GM12864 (cell line): ENCODE measurements at places on chromosomes 1 and 21.
A peak's percentile ranks its signal among the peaks of the same experiment; 100 is the strongest.

GRCh38 chr21:32364796-32365195 lies 28.0 kb downstream of the URB1 start:
- no peak for DNase-seq

DNA sequence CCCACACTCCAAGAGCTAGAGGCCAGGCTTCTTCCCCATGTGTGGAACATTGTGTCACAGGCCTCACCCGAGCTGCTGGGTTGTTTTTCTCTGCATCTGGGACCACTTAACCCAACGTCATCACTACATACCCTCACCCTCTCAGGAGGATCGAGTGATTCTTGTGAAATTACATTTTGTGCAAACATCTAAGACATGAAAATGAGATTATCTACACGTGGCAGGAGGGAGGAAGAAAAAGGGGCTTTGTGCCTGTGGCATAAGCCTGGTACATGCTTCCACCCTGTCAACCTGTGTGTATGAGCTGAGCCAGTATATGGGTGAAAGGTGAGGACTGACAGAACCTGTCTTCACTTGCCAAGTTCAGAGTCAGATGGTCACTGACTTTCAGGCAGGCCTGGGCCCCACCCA lies 1.6 kb downstream of the CPT2 start:
- DNase-seq = no peak

- no peak for DNase-seq
Measured at GRCh38 chr1:208160259-208160819, 83.8 kb downstream of the PLXNA2 start.

DNA sequence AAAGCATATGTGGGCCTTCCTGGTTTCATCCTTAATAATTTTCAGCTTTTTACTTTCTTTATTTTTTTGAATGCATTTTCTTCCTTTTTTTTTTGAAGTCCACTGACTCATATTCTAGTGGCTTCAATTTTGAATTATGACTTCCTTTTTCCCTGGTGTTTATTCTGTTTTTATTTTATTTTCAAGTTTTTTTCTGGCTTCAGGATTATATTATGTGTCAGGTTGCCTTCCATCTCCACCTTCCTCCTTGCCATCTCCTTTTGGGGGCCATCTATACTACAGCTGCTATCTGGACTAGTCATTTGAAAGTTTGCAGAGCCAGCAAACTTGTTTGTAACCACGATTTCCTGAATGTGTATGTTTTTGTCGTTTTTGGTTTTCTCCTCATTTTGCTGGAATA lies 117.6 kb downstream of the LEPR start:
- DNase-seq = no peak

GRCh38 chr1:82321794-82322193 lies 521.1 kb downstream of the ADGRL2 start:
- DNase-seq = no peak

- no peak for DNase-seq
Measured at GRCh38 chr1:44619261-44619900, 54.9 kb downstream of the TMEM53 start.

DNA sequence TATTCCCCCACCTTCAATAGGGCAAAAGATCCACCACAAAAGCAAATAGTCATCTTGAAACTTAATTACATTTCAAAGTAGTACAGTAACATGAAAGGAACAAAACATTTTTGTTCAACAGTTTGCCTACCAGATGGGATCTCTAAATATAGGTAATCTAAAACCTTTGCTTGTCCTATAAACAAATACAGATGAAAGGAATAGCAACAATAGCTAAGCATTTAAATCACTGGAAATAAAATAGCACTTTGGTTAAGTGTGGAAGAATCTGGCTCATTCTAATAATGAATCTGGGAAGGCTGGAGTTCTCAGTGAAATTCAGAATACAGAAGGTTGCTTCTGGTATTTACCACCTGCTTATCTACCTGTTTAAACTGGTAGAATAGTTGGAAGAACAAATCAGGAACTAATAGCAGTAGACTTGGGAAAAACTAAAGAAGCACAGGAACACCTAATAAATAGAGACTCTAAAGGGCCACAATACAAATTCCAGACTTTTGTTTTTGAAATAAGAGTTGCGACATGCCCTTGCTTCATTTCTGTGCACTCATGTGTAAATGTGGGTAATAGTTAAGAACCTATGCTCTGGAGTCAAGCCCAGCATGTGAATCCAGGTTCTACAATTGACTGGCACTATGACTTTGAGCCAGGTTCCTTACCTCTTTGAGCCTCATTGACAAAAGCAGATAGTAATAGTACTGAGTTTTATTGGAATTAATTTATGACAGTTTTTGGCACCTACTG lies 2.3 kb upstream of the LYPLAL1 start:
- DNase-seq = no peak

DNA sequence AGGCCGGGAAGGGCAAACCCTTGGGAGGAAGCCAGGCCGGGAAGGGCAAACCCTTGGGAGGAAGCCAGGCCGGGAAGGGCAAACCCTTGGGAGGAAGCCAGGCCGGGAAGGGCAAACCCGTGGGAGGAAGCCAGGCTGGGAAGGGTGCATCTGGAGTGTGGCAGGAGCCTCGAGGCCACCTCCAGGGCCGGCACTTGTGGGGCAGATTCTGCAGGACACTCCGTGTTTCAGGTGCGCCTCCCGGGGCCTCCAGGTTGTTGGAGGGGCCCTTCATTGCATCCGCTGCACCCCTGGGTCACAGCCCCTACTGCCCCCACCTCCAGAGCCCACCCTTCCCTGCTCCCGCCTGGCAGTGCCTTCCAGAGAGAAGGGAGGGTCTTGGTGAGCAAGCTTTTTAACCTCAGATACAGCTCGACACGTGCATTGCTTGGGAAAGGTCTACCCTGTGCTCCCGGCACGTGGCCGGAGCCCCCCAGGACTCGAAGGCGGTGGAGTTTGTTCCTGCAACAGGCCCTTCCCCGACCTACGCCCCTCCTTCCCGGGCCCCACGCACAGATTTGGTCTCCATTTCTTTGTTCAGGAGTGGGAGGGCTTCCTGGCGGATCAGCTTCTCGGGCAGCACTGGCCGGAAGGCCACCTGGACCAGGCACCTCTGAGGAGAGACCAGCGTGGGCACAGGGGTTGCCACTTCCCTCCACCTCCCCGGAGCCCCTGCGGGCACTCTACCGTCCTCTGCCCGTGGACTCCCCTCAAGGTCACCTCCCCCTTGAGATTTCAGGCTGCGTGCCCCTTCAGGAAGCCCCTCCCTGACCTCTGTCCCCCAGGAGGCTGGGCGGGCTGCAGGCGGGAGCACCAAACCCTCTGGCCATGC lies 9.4 kb upstream of the TMEM52 start:
- no peak for DNase-seq

- DNase-seq = no peak
Measured at GRCh38 chr1:172929006-172929405, 121.7 kb downstream of the TNFSF18 start.

DNA sequence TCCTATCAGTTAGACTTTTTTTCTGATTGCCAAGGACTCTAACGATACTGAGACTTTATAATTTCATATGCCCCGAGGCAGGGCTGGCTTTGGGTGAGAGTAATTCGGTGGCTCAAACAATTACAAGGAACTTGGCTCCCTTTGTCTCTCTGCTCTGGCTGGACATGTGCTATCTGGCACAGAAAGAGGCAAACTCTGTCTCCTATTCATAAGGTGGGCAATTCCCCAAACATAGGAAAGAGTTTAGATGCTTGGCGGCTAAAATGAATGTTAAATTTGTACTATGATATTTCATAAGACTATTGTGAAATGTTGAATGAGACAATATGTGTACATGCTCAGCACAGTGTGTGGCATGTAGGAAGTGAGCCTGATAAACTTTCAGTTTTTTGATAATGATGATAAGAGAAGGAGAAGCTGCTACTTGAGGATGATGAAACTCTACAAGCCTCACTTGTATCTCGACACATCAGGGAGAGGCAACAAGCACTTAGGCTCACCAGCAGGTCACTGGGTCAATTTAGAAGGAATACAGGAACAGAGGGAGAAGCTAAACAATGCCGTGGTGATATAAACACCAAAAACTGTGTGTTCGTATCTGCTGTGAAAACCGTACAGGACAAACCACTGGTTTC lies 12.6 kb upstream of the NTPCR start:
- no peak for DNase-seq

DNA sequence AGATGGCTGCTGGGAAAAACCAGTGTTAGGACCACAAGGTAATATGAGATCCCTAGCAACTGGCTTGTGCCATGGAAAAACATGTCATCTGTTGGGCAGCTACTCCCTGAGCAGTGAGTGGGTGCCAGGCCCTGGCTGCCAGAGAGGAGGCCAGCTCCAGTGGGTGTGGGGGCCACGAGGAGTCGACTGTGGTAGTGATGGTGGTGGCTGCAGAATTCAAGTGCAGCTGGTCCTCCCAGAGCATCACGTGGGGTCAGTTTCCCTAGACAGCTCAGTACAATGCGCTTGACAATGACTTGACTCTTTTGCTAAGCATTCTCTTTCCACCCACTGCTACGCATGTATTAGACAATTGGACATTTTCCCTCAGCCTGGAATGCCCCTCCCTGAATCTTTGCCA lies 14.5 kb upstream of the CDC42 start:
- no peak for DNase-seq

DNA sequence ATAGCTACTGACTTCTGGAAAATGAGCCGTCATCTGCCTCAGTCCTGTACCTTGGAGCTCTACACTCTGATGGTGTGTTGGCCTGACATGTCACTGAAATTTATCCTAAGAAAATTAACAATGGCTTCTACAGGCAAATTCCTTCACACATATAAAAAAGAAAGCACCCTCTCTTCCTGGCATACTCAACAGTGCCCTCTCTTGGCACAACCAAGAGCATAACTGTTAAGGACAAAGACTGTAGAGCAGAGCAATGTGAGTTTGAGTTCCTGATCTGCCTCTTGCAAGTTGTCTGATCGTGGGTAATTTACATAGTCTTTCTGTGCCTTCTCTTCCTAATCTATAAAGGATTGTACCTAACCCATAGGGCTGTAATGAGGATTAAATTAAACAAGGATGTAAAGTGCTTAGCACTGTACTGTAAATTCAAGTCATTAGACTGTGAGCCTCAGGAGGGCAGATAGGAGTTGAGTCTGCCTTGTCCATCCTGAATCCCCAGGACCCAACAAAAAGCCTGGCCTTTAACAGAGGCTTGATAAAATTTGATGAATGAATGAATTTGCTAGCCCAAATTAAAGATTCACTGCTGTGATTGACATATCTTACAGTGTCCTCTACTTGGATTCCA lies 83.5 kb downstream of the SYF2 start:
- DNase-seq = peak; percentile 26

DNA sequence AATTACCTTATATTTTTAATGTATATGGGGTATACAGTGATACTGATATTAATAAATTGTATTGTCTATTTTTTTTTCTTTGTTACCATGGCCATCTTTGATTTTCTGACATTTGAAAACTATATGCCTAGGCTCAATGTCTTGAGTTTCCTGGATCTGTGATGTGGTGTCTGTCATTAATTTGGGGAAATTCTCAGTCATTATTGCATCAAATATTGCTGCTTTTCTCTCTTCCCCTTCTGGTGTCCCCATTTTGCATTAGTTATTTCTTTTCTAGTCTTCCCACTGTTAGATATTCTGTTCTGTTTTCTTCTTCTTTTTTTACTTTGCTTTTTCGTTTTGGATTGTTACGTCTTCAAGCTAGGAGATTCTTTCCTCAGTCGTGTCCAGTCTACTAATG lies 33.8 kb downstream of the ZBTB40 start:
- DNase-seq = no peak

DNA sequence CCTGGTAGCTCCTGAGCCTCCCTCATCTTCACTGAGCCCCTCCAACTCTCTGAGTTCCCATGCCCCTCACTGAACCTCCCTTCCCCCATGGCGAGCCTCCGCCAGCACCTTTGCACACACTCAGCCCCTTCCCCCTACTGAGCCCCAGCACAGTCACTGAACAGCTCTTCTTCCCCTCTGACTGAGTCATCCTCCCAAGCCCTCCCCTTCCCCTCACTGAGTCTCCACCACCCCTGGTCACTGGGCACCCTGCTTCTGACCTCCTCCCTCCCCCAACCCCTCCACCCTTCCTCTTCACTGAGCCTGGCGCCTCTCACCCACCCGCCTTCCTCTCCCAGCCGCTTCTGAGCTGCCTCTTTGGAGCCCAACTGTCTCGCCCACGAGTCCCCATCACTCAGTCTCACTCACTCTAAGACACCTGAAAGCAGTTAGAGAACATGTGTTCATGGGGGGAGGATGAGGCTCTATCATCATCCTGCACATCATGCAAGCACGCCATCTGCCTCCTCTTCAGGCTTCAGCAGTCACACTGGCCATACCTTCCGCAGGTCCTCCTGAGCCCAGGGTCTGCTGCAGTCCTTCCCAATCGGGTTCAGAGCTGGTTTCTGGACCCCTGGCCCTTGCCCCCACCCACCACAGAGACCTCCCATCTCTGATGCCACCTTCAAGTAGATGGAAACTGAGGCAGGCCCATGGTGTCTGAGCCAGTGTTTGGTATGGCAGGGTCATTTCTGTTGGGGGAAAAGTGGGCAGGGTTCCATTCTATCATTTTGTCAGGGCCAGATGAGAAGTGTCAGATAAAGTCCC lies 2.0 kb upstream of the TRNP1 start:
- DNase-seq = no peak

DNA sequence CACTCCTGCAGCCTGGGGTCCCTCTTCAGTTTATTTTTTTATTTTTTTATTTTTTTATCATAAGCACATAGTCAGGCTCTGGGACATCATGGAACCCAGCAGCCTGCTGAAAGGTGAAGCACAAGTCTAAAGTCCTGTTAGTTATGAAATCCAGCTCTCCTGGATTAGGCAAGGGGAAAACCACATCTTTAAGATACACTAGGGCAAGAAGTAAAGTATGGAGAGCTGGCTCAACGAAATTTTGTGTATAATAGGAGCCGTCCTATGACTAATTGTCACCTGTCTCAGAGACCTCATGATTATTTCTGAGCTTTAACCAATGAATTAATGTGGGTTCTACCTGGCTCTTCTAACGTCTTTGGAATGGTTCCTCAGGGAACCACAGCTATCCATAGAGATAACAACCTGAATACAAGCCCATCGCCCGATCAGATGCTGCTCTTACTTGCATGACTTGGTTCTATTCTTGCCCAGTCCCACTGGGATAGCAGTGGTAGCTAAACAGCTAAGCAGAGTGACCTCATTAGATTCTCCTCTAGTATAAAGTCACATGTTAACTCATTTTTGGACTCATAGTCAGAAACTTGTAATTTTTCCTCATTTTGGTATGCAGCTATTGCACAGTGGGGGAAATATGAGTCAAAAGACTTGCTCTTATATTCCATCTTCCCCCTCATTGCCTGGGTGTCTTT lies 122.7 kb downstream of the LMO4 start:
- no peak for DNase-seq

GRCh38 chr1:11979028-11979850 lies 1.0 kb upstream of the MFN2 start:
- DNase-seq = no peak

DNA sequence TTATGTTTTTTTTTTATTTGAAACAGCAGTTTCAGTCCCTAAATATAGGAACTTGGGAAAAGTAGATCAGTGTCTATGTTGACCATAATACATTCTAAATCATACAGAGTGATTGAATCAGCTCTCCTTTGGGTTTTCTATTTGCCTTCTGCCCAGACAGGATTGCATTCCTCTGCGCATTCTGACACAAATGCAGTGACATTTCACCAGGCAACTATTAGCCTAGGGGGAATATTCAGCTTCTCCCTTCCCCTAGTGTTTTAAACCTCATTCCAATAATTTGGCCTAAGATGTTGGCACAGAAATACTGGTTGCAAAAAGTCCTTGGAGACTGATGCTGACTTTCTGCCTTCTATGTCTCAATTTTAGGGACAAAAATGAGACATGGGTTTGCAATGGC lies 172.8 kb downstream of the PTGER3 start:
- no peak for DNase-seq

- DNase-seq = no peak
Measured at GRCh38 chr1:220893701-220894024, 14.4 kb downstream of the HLX start.
